ENCODE measurements at places on chromosomes 4 and X.

DNA sequence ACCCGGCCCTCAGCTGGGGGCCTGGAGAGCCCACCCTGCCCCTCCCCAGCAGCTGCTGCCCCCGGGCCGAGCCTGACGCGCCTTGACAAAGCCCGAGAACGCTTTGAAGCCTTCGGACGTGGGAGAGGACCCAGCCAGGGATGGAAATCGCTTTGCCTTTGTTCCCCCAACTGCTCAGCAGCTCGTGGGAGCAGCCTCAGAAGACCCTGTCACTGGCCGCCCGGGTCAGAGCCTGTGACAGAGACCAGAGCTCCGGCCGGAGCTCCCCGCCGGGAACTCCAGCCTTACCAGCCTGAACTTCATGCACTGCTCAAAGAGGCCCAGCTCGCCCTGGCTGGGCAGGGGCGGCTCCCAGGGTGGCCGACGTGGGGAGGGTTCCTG lies 2.6 kb upstream of the SLC6A8 start:
- H3K4me1 ChIP-seq = no peaks in the 10 kb centered on the region
- no peak for DNase-seq
- no peak overlapping the region for H3K27ac ChIP-seq

- no peak for DNase-seq
- H3K4me1 ChIP-seq = no peaks in the 10 kb centered on the region
- no peaks in the 10 kb centered on the region for H3K27me3 ChIP-seq
- H3K27ac ChIP-seq = no peak overlapping the region
Measured at GRCh38 chr4:105277702-105278101, 131.0 kb downstream of the TET2 start.

GRCh38 chr4:157772907-157773306 lies 399.9 kb downstream of the GASK1B start:
- no peak for DNase-seq
- H3K27me3 ChIP-seq = no peaks in the 10 kb centered on the region
- no peaks in the 10 kb centered on the region for H3K4me1 ChIP-seq
- no peak overlapping the region for H3K27ac ChIP-seq
- H3K36me3 ChIP-seq = no peaks in the 10 kb centered on the region
- no peak overlapping the region for H3K4me3 ChIP-seq

GRCh38 chr4:134470544-134470943 lies 269.0 kb upstream of the PABPC4L start:
- no peaks in the 10 kb centered on the region for H3K27me3 ChIP-seq
- DNase-seq = no peak
- no peaks in the 10 kb centered on the region for H3K36me3 ChIP-seq
- H3K4me3 ChIP-seq = no peak overlapping the region

GRCh38 chrX:110836451-110836850 lies 40.8 kb upstream of the CHRDL1 start:
- no peaks in the 10 kb centered on the region for H3K27me3 ChIP-seq
- H3K27ac ChIP-seq = no peak overlapping the region
- no peak overlapping the region for H3K4me3 ChIP-seq
- DNase-seq = no peak
